ENCODE measurements at places on chromosomes 6 and 20. TPM values are rescaled to one million over a fixed set of nuclear protein-coding genes. Genes with fewer than 3 reads are reported as not detected.

GRCh38 chr20:14879020-14879697, 541.7 kb upstream of the FLRT3 start:
- H3K36me3 ChIP-seq: no peaks in the 10 kb centered on the region
- no peak overlapping the region for H3K4me3 ChIP-seq
- peaks cover 18% of the 10 kb centered on the region for H3K4me1 ChIP-seq
- peak; percentile 83 for DNase-seq

DNA sequence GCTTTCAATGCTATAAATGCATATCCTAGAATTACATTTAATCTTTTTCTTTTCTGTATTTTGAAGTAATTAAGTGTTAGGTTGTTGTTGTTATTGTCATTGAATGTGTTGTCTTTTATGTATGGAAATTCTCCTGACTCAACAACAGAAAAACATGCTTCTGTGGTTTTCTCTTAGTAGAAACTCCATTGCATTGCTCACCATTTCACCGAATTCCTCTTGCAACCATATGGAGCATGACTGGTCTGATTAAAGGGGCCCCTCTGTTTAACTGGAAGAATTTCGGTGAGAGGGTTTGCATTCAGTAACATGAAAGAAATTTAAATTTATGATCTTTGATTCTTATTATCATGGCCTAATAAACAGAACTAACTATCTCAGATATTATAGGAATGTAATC, 454.3 kb upstream of the JARID2 start:
- no peak overlapping the region for H3K4me3 ChIP-seq
- H3K36me3 ChIP-seq: no peaks in the 10 kb centered on the region
- no peaks in the 10 kb centered on the region for H3K27me3 ChIP-seq
- no peaks in the 10 kb centered on the region for H3K4me1 ChIP-seq
- no peak overlapping the region for H3K27ac ChIP-seq
- DNase-seq: no peak

- H3K36me3 ChIP-seq: no peaks in the 10 kb centered on the region
- no peaks in the 10 kb centered on the region for H3K27me3 ChIP-seq
- H3K4me1 ChIP-seq: no peaks in the 10 kb centered on the region
- no peak for DNase-seq
- H3K27ac ChIP-seq: no peak overlapping the region
- no peak overlapping the region for H3K4me3 ChIP-seq
These were observed 313.6 kb downstream of the TBC1D32 start for GRCh38 chr6:121020656-121021055.

- H3K4me3 ChIP-seq: no peak overlapping the region
- H3K27ac ChIP-seq: no peak overlapping the region
- no peaks in the 10 kb centered on the region for H3K4me1 ChIP-seq
- H3K36me3 ChIP-seq: no peaks in the 10 kb centered on the region
- DNase-seq: no peak
These were observed 8.8 kb upstream of the CEP85L start for GRCh38 chr6:118660218-118660569.

GRCh38 chr6:68635706-68636513, 828 bp downstream of the ADGRB3 start:
- no peaks in the 10 kb centered on the region for H3K27me3 ChIP-seq
- DNase-seq: no peak
- no peaks in the 10 kb centered on the region for H3K36me3 ChIP-seq
- H3K27ac ChIP-seq: no peak overlapping the region

Gene NUP43
- 148 TPM for total RNA-seq

Gene PPP1R3G
- 0.56 TPM for total RNA-seq

Gene TNNC2
- 7.1 TPM for total RNA-seq

Gene COL21A1
- total RNA-seq: not detected

Measured in HepG2 (cell line).